Stimulated activated CD4-positive, alpha-beta T cell treated with anti-CD3 and anti-CD28 coated beads, TNF-alpha, amount 100 ng/mL, for 24 hours (primary cell): ENCODE measurements at places on chromosomes 16 and 17.
A peak's percentile ranks its signal among the peaks of the same experiment; 100 is the strongest.

- DNase-seq: no peak
Observed at GRCh38 chr17:70976447-70976846, 807.1 kb downstream of the KCNJ2 start.

GRCh38 chr17:45353043-45353442 is 36.2 kb upstream of the MAP3K14 start:
- DNase-seq: peak; percentile 6

- DNase-seq: no peak
Observed at GRCh38 chr17:30997270-30997669, 26.4 kb downstream of the RNF135 start.

- DNase-seq: no peak
Observed at GRCh38 chr17:65123757-65124675, 13.2 kb upstream of the RGS9 start.

DNA sequence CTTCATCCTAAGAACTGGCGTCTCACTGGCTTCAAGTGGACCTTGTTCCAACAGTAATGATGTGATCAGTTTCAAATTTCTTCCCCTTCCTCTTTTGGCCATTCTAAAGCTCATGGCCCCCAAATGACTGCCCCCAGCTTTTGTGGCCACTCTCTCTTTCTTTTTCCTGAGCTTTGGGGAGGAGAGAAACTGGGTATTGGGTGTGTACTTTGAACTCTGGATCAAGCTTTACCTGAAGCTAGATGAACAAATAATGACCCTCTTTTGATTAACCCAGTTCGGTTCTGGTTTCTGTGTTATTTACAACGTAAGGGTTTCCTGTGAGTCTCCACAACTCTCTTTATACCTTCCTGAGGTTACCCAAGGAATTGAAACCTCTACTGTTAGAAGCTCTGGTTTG is 132.7 kb downstream of the FTO start:
- no peak for DNase-seq

- DNase-seq: no peak
Observed at GRCh38 chr17:82283208-82283749, 9.8 kb upstream of the CSNK1D start.

DNA sequence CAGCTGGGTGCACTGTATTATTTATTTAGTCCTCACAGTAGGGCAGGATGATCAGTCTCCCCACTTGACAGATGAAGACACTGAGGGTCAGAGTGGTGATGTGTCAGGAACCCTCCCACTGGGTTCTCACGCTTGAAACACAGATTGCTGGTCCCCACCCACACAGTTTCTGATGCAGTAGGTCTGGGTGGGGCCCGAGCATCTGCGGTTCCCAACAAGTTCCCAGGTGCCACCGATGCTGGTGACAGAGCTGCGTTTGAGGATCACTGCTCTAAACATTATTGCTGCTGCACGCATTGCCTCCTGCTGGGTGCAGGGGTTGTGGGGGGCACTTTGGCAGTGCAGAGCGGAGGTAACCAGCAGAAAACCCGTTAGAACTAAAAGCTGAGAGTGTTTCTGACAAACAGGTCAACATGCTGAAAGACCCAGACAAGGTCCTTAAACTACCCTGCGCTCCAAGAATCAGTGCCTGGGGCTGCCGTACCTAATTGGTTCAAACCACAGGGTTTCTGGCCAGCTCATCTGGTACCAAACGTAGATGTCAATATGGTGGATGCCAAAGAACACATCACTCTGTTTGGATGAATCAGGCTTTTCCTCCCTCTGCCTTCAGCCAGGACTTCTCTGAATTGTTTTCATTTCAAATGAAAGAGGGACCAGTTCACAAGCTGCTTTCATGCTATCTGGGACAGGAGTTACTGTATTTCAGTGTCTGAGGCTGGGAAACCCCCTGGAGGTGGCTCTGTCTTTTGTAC is 76.0 kb downstream of the ABCC1 start:
- peak; percentile 28 for DNase-seq

GRCh38 chr16:22360963-22361659 is 13.3 kb downstream of the CDR2 start:
- DNase-seq: no peak

DNA sequence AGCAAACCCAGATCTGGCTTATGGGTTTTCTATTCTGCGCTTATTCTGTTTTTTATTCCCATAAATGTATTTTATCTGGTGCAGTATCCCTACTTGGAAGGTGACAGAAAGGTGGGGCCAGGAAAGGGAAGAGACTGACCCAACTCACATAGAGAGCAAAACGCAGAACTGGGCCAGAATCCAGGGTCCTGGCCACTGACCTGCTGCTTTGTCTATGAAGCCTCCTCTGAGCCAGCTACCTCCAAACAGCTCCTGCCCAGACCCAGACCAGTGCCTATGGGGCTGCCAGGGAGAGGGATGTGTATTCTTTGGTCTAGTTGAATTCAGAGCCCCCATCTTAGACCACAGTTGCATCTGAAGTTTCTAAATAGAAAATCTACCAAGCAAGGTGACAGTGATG is 36.4 kb upstream of the CES5A start:
- DNase-seq: no peak

DNA sequence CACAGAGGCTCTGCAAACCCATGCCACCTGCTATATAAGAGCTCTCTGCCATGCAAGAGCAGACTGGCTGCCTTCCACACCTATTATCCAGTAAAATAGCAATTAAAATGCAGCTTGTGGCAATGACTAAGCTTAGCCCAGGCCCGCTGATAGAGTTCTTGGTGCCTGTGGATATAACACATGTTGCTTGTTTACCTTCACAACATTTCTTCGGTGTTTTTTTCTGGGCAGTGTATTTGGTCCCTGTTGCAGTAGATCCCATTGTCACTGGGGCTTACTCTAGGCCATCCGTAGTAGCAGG is 63.5 kb downstream of the SPECC1 start:
- DNase-seq: no peak

GRCh38 chr16:276426-277077 is 808 bp upstream of the RGS11 start:
- DNase-seq: no peak

GRCh38 chr16:74487634-74488495 is 66.6 kb upstream of the CLEC18B start:
- no peak for DNase-seq

DNA sequence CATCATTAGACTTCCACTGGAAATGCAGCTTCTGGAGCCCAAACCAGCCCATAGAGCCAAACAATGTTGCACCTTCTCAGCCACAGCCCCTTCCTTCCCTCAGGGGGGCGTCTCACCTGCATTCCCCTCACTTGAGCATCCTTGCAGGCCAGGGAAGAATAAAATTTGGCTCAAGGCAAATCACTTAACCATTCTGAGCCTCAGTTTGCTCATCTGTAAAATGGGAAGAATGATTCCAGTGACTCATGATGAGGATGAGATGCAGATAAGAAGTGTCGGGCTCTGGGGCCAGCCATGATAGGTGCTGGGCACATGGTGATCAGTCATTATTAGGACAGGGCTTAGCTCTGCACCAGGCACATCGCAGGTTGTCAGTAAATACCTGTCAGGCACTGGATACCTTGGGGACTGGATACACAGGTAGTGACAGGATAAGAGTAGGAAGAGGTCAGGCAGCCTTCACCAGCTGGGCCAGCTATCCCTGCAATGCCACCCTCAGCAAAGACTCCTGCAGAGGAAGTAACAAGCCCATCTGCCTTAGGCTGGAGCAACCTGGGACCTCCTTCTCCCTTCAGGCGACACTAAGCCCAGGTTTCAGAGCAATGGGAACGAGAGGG is 208.0 kb upstream of the TNRC6C start:
- no peak for DNase-seq

GRCh38 chr17:68302666-68303065 is 11.4 kb downstream of the ARSG start:
- DNase-seq: no peak

- no peak for DNase-seq
Observed at GRCh38 chr16:63982741-63983140, 1139.1 kb downstream of the CDH11 start.

- no peak for DNase-seq
Observed at GRCh38 chr16:88681709-88682451, 4.4 kb downstream of the SNAI3 start.

- DNase-seq: peak; percentile 72
Observed at GRCh38 chr17:77404812-77405581, 264.2 kb downstream of the SEC14L1 start.

- DNase-seq: no peak
Observed at GRCh38 chr16:85302018-85302847, 190.0 kb upstream of the CIBAR2 start.

DNA sequence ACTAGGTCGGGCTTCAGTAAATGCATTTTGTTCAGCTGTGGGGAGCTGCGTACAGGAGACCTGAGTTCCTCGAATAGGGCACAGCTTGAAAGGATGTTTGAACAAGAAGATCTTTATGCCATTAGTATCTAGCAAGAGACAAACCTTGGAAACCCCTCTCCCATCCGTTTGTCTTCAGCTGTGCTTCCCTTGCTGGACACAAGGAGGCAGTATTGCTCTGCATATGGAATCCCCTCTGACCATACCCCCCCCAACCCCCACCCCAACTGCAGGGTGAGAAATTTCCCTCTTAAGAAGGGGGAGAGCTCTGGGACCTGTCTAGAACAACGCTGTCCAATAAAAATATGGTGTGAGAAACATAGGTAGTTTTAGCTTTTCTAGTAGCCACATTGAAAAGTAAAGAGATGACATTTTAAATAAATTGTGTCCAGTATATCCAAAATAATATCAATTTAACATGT is 1.6 kb downstream of the MRM1 start:
- peak; percentile 35 for DNase-seq

DNA sequence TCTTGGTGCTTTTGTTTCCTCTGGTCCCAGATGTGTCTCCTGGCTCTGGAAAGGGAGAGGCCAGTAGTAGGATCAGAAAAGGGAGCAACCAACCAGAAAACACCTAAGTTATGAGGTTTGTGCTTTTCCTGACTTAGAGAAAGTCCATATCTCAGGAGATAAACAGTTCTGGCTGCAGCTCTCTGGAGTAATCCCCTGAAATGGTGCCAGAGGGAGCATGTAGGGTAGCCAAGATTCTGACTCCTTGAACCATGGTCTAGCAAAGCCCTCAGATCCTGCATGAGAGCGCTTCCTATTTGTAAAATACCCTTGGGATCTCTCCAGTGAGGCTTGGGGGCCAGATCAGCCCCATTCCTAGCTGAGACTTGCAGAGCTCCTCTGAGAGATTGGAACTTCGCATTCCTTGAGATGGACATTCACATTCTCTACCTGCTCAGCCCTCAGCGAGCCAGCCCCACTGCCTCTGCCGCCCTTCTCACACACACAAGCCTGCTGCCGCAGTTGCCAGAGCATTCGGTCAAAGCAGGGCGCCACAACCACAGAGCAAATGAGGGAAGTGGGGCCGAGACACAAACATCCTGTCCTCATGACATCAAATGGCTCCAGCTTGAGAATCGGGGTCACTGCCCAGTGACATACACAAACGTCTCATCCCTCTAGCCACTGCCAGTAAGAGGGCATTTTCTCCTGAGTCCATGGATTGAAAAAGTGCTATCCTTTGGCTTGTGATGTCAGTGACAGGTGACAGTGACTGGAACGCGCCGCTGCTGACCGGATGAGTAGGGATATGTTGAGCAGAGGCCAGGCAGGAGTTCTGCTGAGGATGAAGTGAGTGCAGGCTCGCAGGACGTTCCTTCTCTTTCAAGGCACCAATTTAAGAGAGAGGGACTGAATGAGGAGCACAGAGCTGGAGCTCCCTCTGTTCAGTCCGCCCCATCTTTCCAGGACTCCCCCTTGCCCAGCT is 5.0 kb downstream of the ABHD15 start:
- DNase-seq: no peak

DNA sequence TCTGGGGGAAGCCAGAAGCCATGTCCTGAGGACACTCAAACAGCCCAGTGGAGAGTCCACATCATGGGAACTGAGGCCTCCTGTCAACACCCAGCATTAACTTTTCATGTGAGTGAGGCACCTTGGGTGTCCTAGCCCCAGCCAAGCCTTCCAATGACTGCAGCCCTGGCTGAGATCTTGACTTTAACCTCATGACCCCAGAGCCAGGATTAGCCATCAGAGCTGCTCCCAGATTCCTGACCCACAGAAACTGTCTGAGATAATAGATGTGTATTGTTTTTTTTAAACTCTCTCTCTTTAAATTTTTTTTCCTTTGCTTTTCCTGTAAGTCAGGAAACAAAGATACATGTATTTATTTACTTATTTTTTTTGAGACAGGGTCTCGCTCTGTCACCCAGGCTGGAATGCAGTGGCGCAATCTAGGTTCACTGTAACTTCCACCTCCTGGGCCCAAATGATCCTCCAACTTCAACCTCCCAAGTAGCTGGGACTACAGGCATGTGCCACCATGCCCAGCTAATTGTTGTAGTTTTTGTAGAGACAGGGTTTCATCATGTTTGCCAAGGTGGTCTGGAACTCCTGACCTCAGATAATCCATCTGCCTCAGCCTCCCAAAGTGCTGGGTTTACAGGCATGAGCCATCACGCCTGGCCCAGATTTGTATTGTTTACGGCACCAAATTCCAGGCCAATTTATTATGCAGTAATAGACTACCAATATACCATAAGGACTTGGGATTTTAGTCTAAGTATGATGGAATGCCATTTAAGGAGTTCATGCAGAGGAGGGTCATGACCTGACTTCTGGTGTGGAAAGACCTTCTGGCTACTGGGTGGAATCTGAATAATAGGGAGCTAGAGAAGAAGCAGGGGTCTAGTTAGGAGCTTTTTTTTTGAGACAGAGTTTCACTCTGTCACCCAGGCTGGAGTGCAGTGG is 14.0 kb upstream of the TMEM94 start:
- no peak for DNase-seq

DNA sequence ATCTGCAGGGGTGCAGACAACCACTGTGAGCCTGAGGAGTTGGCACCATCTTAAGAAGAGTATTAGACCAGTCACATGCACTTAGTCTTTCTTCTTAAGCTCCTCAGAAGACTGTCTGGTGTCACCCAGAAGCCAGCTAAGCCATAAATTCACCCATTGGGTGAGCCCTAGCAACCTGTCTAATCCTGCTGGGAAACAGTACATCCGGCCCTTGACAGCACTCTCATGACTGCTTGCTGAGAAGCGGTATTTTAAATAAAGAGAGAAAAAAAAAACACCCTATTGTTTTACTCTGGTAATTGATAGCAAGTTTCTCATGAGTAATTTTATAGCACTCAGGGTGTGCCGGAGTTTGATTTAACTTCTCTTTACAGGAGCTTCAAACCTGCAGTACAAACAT is 134.7 kb downstream of the SOX9 start:
- DNase-seq: no peak
